Right ventricle myocardium inferior (tissue), 1 donor: ENCODE measurements at places on chromosomes 1 and 21.

DNA sequence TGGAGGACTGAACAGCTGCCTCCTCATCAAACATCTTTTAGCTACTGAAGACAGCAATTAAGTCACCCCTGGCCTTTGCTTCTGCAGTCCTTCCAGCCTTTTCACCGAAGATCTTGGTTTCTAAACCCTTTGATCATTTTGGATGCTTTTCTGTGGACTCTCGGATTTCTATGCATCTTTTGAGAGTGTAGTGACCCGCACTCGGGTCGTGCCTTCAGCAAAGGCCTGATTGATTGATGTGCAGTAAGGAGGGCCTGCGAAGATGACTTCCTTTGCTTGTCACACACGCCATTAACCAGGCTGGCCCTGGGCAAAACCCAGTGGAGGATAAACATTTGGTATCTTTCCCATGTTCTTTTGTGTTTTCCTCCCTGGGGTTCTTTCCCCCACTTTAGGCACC is 157.5 kb upstream of the CD34 start:
- DNase-seq = no peak

DNA sequence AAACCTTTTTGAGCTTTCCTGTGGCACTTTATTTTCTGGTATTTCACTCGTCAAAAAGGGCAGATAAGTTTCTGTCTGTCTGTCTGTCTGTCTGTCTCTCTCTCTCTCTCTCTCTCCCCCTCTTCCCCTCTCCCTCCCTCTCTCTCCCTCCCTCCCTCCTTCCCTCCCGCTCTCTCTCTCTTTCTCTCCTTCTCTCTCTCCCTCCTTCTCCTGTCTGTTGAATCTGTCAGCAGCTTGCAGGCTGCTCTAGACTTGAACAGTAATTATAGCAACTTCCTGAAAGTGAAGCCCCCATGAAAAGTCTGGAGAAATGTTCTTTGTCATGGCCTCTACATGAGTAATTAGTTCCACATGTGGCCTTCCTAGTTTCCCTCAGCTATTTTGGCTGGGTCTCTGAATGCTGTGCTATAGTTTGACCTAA is 275.2 kb upstream of the C1orf105 start:
- DNase-seq = no peak

GRCh38 chr21:43866260-43866629 is 1.2 kb downstream of the AGPAT3 start:
- DNase-seq = no peak

GRCh38 chr1:150628766-150629114 is 672 bp downstream of the ENSA start:
- no peak for DNase-seq
